ENCODE measurements at places on chromosomes 6 and 20.

- DNase-seq = no peak
Measured at GRCh38 chr20:46220455-46221207, 87.7 kb downstream of the CDH22 start.

GRCh38 chr6:6657820-6658217 is 69.3 kb downstream of the LY86 start:
- no peak for DNase-seq

DNA sequence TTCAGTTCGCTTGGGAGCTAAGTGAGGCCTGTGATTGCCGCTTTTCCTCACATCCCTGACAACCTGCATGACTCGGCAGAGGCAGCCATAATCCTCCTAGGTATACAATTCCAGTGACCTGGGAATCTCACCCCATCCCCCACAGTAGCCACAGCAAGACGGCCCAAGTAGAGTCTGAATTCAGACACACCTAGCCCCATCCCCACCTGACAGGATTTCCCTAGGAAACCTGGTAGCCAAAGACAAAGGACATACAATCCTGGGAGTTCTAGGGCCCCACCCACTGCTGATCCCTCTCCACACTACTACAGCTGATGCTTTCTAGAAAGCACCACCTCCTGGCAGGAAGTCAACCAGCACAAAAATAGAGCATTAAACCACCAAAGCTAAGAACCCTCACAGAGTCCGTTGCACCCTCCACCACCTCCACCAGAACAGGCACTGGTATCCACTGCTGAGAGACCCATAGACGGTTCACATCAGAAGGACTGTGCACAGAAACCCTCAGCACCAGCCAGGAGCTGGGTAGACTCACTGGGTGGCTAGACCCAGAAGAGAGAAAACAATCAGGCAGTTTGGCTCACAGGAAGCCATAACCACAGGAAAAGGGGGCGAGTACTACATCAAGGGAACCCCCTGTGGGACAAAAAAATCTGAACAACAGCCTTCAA is 17.9 kb upstream of the RUNX2 start:
- DNase-seq = no peak

DNA sequence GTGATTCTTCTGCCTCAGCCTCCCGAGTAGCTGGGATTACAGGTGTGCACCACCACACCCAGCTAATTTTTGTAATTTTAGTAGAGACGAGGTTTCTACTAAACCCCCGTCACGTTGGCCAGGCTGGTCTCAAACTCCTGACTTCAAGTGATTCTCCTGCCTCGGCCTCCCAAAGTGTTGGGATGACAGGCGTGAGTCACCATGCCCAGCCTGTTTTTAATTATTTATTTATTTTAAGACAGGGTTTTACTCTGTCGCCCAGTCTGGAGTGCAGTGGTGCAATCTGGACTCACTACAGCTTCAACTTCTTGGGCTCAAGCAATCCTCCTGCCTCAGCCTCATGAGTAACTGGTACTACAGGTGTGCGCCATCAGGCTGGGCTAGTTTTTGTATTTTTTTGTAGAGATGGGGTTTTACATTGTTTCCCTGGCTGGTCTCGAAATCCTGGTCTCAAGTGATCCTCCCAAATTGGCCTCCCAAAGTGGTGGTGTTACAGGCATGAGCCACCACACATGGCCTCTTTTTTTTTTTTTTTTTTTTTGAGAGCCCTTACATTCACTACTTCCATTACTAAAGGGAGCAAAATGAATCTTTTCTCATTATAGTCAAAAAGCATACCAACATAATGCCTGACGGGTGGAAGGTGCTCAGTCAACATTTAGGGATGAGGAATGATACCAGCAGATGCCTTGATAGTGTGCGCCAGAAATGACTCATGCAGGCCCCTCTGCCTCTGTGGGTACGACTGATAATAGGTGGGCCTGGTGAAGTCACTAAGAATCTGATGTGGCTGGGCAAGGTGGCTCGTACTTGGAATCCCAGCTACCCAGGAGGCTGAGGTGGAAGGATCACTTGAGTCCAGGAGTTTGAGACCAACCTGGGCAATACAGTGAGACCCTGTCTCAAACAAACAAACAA is 17.8 kb upstream of the RALGAPB start:
- no peak for DNase-seq

- DNase-seq = no peak
Measured at GRCh38 chr20:51563486-51564332, 21.2 kb upstream of the NFATC2 start.

GRCh38 chr20:63497946-63498935 is 642 bp downstream of the EEF1A2 start:
- no peak for DNase-seq

- no peak for DNase-seq
Measured at GRCh38 chr20:57844626-57845596, 135.1 kb upstream of the PMEPA1 start.

GRCh38 chr6:75204959-75205775 is 686 bp downstream of the COL12A1 start:
- no peak for DNase-seq

DNA sequence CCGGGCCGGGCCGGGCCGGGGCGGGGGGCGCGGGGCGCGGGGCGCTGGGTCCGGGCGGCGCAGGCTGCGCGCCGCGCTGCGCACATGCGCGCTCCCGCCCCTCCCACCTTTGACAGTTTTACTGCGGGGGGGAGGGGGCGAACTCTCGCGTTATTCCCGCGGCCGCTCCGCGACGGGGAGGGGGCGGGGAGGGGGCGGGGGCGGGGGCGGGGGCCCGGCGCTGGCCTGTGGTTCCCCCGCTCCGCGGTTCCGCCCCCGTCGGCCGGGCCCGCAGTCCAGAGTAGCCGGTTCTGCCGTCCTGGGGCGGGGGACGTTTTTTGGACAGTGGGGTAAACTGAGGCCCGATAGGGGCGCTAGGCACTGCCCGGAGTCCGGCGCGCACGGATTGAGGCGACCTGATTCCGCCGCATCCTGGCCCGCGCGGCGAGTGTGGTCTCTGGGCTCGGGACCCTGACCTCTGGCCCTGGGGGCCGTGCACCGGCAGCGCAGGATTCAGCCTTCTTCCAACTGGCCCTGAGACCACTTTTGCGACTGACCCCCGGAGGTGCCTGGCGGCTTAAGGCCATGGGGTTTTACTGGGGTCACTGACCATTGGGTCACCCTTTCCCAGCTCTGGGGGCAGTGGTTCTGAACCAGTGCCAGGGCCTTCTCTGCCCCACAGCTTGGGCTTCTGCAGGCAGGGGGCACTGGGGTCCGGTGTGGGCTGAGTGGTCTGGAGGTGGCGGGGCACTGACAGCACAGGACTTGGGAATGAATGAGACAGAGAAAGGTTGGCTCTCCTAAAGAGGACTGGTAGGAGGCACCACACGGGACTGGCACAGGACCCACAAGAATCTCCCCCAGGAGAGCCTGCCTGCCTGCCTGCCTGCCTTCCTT is at the start of gene ZNF512B:
Gene ZNF512B, minus strand, starts transcription at position 93 of the 876 bp plus-strand sequence. CDS start 1,980 bp downstream, outside the sequence.
- no peak for DNase-seq

DNA sequence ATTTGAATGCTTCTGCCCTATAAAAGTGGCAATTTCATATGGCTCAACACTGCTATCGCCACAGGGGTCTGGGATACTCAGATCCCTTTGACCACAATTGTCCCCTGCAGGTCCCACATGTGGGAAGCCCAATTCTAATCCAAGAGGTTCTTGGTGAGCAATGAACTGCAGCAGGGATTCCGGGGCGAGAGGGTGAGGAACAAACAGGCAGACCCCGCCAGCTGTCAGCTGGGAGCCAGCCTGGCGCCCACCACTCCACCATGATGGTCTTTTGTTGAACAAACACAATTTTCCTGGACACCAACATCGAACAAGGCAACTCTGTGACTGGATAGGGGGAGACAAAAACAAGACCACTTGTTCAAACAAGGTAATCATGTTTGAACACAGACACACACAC is 80.5 kb downstream of the TMEM242 start:
- DNase-seq = no peak

DNA sequence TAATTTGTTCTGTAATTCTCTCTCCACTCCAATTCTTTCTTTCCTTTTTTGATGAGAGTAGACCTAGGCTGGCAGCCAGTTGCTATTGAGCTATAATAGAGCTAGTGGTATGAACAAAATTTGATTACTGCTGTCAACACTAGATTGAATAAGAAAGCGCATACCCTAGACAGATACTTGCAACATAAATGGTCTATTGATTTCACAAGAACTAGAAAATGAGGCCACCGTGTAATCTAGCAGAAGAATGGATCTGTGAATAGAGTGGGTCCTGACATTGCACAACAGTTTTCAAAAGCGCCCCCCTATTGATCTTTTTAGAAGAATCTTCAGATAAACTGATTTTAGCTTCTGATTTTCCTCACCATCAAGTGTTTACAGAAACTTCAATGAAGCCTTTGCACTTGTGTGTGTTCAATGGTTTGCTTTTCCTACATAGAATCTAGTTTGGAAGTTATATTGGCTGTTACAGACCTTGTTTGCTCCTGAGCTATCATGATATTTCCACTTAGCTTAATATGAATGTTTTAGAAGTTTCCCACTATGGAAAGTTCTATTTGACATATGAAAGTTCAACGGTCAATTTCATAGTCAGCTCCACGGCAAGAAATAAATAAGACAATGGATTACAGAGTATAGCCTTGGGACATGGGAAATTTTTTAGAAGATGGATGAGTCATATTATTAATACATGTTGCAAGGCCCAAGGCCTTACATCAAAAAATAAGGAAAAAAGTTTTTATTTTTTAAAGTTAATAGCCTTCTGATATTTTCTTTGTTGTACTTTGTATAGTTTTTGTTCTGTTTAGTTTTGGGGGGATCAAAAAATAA is 55.6 kb downstream of the UTRN start:
- no peak for DNase-seq

- DNase-seq = no peak
Measured at GRCh38 chr6:7058250-7058923, 49.4 kb upstream of the RREB1 start.

DNA sequence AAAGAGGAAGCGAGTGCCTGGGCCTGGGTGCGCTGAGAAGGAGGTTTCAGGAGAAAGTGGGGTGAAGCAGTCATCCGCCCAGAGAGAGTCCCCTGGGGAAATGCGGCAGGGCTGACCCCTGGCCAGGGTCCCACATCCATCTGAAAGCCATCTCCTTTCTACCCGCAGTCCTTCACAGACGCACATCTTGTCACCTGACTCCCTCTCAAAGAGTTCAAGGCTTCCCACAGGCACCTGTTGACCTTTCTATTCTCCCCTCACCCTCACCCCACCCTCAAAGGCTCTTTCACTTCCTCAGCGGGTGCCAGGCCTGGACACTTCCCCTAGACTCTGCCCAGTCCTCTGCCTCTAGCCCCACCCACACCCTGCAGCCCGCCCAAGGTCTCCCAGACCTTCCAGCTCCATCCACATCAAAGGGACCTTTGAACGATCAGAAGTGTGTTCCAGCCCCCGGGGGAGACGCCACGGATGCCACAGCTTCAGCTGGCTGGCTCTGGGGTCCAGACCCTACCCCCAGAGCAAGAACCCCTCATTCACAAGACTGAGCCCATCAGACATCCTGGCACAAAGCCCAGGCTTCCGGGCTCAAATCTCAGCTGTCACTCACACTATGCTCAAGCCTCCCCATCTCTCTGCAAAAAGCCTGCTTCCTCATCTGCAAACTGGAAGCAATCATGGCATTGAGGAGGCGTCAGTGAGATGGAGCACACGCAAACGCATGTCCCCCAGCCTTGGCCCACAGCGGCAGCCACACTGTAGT is 2.1 kb downstream of the CTSZ start:
- no peak for DNase-seq

- no peak for DNase-seq
Measured at GRCh38 chr6:44388135-44388487, 605 bp downstream of the CDC5L start.

- no peak for DNase-seq
Measured at GRCh38 chr6:18078866-18079265, 43.6 kb downstream of the NHLRC1 start.

DNA sequence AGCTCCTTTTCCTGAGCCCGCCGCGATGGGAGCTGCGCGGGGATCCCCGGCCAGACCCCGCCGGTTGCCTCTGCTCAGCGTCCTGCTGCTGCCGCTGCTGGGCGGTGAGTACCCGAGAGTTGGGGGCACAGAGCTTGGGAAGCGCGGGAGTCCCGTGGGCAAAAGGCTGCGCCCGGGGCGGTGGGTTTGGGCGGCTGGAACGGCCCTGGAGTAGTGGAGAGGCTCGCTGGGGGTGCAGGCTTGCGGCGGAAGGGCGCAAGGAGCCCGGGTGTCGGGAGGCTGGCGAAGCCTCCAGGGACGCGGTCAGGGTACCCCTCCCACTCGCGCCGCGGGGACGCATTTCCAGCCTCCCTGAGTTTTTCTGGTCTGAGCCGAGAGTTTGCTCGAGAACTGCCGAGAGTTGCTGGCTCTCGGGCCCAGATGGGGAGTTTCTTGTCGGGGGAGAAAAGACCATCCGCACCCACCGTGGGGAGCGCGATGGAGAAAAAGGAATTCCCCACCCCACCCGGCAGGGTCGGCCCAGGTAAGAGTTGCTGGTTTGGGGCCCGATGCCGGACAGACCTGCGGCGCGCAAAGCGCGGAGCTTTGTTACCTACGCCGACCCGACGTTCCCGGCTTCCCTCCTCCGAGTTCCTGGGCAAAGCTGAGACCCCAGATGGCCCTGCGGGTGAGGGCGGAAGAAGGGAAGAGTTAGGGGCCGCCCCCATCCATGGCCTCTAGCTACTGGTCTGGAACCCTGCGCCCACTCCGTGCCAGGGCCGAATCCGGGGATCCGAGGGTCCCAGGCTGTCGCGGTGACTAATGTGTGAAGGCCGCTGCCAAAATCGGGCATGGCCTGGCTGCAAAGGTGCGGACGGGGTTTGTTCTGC is 584 bp downstream of the PTK7 start:
- DNase-seq = no peak

DNA sequence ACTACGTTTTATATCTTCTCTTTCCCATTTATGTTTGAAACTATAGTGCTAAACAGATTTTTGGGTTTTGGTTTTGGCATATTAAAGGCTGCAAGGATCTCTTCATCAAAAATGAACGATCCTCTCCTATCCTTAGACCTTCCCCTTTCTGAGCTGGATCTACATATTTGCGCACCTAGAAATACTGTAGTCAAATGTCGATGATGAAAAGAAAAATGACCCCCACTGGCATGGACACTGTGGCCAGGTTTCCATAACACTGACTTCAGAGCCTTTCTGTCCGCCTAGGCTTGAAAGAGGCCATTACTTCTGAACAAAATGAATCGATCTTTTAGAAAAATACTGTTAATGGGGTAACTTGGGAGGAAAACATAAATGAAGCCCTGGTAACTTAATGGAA is 5.8 kb downstream of the FLRT3 start:
- no peak for DNase-seq

Data from stimulated activated CD8-positive, alpha-beta memory T cell treated with anti-CD3 and anti-CD28 coated beads, Interleukin-15, amount 100 ng/mL, for 1 hour (primary cell).